ENCODE measurements at places on chromosomes 16 and 17.

DNA sequence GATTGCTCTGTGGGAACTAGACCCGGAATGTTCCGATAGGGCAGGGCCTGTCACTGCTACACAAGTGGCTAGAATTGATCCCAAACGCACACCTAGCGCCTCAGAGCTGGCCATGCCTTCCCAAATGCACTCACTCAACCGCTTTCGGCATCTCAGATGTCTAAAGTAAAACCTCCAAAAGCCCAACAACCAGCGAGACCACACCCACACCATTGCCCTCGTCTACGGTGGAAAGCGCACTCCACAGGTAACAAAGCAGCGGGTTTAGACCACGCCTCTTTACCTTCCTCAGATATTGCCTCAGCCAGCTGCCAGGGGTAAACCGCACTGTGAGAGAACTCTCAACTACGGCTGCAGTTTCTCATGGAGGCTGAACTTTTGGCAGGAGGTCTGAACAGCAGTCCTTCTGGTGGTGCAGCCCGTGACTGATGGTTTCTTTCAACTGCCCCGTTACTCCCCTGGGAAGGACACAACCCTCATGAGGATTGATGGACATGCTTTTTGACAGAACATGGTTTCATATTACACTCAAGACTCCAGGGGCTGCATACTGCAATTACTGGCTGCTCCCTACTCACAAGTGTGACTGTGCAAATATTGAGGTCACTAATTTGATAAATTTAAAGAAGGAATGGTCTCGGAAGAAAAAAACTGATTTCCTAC is 34.5 kb downstream of the USP7 start:
- no peak for DNase-seq

- no peak for DNase-seq
These were observed 3.1 kb upstream of the WDR90 start for GRCh38 chr16:645852-646678.

DNA sequence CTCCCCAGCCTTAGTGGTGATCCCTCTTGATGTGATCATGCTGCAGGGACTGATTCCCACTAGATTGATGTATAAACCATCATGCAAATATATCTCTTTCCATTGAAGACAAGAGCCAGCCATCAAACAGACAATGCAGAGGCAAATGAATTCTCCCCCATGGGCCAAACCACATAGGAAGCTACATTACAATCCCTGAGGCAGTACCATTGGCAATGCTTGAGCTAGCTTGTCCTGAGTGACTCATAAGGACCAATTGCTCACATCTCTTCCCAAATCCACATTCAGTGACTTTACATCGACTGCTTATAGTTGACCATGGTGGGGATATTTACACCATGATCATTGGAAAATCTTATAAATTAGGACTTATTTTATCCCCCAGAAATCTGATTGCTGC is 242.2 kb downstream of the SHISA9 start:
- no peak for DNase-seq

DNA sequence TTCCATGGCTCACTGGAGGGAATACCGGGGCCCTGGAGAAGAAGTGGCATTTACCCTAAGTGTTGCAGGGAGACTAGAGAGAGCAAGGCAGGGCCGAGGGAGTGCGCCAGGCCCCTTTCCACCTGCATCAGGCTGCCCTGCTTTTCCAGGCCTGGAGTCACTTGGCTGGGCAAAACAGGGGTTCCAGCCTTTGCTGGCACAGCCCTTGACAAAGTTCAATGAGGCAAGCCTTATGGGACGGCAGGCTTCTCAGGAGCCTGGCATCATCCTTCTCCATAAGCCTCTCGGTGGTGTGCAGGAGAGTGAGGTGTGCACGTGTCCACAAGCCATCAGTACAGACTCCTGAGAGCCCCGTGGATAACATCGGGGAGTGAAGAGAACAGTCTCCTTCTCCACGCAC is 27.1 kb downstream of the CACNA1G start:
- DNase-seq = no peak

DNA sequence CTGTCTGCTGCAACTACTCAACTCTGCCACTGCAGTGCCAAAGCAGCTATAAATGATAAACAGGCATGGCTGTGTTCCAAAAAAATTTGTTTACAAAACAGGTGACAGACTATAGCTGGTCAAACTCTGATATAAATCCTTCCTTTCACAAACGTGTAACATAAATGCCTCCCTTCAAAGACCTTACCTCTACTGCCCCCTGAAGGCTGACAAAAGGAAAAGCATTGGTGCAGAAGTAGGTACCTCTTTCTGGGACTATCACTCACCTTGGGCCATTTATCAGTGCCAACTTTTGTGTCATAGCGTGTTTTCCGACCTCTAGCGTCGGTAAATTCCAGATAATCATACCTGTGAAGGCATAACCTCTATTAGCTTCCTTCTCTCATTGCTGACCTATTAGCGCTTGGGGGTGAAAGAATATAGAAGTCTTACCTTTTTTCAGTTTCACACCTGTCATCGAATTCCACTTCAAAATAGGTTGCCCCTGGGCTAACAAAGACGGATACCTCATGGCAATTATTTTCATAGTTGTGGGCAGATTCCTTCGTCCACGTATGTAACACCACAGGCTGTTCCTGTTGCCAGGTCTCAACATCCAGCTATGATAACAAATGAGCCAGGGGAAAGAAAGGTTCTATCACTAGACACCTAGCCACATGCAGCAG is 67.9 kb downstream of the ZZEF1 start:
- DNase-seq = peak; percentile 34

DNA sequence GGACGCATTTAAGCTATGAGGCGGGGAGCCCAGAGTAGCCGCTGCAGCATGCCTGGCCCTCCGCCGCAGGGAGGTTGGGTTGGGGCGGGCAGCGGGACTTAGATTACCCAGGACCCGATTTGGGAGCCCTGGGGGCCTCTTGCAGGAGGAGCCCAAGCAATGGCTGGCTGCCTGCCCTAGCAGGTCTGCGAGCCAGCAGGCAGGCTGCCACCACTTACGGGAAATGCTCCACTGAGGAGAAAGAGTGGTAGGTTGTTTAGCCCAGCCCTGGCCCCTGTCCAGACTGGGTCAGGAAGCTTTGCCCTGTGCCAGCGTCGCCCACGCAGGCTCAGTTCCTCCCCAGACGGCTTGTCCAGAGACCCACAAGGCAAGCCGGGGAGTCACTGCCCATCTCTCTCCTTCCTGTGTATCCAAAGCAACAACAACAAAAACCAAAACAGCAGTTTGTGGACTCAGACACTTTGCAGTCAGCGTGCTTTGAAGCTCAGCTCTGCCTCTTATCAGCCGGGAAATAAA is 10.3 kb upstream of the TVP23A start:
- peak; percentile 85 for DNase-seq

GRCh38 chr17:27338536-27338985 is 44.6 kb downstream of the WSB1 start:
- no peak for DNase-seq

DNA sequence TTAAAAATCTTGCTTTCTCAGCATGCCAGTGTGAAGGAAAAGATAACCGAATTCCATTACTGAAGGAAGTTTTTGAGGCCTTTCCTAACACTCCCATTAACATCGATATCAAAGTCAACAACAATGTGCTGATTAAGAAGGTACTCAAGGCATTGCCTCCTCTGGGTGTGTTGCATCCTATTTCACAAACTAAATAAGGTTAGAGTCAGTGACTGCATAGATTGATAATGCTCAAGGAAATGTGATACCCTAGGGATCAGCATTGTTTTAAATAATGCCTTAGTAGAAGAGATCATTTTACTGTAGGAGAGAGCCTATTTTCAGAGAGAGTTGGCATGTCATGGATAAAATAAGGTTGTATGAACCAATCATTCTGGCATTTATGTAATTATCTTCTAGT is 36.8 kb downstream of the GDPD1 start:
- no peak for DNase-seq

GRCh38 chr17:1231456-1231855 is 38.8 kb upstream of the BHLHA9 start:
- DNase-seq = no peak

DNA sequence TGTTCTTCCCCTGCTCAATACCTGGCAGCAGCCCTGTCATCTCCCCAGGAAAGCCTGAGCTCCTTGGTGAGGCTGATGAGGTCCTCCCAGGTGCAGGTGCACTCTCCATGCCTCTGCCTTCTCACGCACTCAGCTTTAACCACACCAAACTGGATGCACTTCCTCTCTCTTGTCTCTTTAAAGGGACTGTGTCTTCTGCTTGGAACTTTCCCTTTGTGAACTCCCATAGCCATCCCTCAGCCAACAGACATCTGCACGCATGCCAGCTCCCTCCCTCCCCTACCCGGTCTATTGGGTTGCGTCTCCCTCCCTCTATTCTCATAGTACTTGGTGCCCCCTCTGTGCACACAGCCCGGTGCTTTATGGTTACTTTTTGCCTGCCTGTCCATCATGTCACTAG is 231.2 kb downstream of the MSI2 start:
- DNase-seq = no peak

- no peak for DNase-seq
These were observed 26.0 kb downstream of the CBFB start for GRCh38 chr16:67054901-67055300.

All from putamen (tissue), 1 donor.